ENCODE measurements at places on chromosomes 3 and 15.

GRCh38 chr15:41263891-41264351, 32.9 kb downstream of the CHP1 start:
- DNase-seq: no peak

DNA sequence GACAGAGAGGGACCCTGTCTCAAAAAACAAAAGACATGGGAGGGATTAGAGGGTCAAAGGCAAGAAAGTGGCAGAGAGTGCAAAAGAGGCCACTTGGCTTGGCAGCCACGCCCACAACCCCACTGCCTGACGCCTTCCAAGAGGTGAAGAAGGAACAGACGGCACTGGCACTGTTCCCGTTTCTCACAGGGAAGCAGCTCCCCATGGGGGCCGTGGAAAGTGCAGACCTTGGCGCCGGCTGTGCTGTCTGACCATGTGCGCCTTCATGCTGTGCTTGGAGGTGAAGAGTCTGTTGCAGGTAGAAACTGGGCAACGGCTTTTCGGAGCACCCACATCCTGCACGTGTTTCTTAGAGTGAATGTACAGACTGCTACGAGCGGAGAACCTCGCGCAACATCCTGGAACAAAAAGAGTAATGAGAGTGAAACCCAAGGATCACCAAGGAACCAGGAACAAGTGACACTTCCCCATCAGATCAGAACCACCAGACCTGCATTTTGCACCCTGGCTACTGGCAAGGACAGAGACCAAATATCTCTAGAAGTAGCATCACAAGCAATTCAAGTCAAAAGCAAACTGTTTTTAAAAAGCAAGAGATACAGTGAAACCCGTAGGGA, 9.7 kb downstream of the ZXDC start:
- no peak for DNase-seq

GRCh38 chr3:167940241-167940640, 155.5 kb downstream of the GOLIM4 start:
- DNase-seq: no peak

DNA sequence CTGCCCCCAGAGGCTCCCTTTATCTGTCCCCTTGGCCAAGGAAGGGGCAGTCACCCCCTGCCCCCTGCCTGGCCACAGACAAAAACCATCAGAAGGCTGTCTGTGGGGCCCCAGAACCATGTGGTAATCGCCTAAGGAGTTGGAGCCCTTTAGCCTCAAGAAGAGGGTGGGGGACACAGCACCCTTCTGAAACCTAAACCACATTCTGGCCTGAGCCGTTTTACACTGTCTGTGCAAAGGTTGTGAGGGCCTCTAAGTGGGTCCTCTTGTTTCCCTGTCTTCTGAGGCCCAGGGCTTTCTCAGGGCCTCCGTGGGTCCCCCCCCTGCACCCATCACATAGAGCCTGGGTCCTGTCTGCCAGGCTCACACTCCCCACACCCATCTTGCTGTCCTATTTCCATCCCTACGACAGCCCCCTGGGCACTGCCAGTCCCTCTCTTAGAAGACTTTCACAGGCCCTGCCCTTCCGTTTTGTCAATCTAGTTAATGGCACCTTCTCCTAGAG, 17.9 kb upstream of the RPUSD3 start:
- no peak for DNase-seq

GRCh38 chr3:42900226-42901072, 5.5 kb upstream of the ZNF662 start:
- no peak for DNase-seq

GRCh38 chr3:134535186-134535970, 49.5 kb downstream of the CEP63 start:
- no peak for DNase-seq

DNA sequence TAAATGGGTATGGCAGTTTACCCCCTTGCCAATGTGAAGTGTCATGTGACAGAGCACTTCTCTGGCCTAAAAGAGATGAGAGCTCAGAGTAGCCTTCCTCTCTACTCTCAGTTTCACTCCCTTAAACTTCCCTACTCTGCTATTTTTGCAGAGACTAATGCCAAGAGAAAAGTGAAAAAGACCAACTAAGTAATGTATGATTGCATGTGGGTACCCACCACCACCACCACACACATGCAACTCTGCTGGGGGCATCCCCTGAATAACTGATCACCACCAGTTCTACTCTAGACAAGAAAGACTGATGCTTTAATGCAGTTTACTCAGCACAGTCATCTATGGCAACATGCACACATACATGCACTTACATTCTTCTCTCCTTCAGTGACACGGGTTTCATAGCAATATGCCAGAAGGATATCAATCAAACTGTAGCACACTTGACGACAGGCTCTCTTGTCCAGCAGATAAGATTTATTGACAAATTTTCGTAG, 31.3 kb downstream of the SHQ1 start:
- no peak for DNase-seq

GRCh38 chr3:126287536-126288241, 69.5 kb downstream of the KLF15 start:
- DNase-seq: no peak

All from central memory CD4-positive, alpha-beta T cell (primary cell).